Activated T-cell treated with anti-CD3 and anti-CD28 coated beads, Interleukin-2, amount 50 U/mL, for 1 hour (primary cell): ENCODE measurements at places on chromosomes 2 and 18.

- no peak for DNase-seq
Measured at GRCh38 chr2:130286983-130287655, 55.6 kb upstream of the IMP4 start.

- DNase-seq, result peak; percentile 39
Measured at GRCh38 chr2:1742681-1743395, 1.5 kb downstream of the PXDN start.

- no peak for DNase-seq
Measured at GRCh38 chr18:25798046-25798445, 292.4 kb downstream of the SS18 start.

GRCh38 chr2:205816268-205816667, 134.0 kb downstream of the NRP2 start:
- no peak for DNase-seq
